ENCODE measurements at places on chromosomes 2 and 18.

DNA sequence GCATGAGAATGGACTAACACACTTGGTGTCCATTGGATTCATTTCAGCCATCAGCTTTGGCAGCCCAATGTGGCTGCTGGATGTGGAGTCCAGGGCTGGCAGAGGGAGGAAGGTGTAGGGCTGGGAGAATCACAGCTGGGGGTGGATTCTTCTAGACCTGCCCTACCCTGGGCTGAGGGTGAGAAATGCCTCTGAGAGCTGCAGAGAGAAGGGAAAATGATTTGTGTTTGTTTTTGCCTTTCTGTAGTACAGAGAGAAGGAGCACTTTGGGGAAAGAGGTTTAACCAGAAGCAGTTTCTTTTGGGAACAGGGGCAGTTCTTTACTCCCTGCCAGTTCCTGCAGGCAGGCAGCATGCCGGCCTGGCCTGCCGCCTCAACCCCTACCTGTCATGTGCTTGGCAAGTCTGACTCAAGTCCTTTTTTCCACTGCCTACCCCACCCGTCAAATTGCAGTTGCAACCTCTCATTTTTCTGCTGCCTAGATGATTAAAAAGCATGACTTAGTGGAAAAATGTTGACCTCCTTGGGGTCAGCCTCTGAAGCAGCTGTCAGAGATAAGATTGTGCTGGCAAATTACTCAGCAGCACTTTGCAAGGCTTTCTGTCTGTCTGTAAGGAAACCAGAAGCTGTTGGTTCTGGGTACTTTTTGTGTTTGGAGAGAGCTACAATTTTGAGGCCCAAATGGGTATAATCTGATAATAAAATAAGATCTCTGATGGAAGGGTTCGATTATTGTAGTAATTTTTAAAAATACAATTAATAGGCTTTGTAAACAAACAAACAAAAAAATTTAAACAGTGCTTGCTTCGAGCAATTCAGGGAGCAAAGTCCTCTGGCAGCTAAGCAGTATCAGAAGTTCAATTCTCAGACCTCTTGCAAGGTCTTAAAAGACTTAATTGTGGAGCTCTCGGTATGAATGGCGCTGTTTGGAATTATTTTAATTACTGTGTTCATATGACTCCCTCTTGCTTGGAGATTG is 21.7 kb downstream of the LBH start:
- DNase-seq, result peak; percentile 65

DNA sequence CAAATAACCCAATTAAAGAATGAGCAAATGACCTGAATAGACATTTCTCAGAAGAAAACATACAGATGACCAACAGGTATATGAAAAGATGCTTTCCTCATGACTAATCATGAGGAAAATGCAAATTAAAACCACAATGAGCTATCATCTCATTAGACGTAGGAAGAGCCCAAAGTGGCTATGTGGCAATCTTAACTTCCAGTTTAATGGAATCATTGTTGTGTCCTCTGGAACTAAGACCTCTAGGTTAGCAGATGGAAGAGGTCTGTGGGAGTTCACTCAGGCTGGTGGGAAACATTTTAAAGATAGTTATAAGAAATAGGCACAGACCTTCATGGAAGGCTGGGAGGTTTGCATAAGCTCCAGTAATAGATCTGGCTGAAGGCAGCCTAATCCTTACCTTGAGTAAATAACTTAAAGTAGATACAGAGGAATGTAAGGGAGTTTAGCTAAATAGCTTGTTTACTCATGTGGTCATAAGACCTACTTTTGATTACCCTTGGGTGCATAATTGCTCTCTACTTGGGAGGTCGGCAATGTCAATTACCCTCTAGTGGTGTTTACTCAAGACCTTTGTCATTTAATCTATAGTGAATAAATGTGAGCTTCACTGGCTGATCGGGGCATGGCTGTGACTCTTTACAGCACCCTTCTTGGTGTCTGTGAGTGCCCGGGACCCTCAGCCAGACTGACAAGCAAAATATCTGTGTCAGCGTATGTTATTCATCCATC is 119.0 kb downstream of the GULP1 start:
- DNase-seq, result no peak

DNA sequence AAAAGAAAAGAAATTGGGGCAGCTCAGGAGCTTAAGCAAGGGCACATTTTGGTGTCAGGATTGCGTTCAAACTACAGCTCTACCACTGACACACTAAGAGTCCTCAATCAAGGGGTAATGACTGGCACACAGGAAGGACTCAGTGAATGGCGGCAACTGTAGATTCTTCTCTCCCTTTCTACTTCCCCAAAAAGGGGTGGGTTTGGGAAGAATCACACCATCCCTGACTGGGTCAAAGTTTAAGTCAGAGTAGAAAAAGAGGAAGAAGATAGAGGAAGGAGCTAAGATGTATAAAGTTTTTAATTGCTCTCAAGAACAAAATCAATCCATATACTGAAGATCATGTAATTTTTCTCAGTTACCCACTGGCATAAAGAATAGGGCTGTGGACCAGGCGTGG is 2.6 kb downstream of the NLRC4 start:
- no peak for DNase-seq

GRCh38 chr2:207768168-207768865 is 1.4 kb downstream of the FZD5 start:
- peak; percentile 28 for DNase-seq

DNA sequence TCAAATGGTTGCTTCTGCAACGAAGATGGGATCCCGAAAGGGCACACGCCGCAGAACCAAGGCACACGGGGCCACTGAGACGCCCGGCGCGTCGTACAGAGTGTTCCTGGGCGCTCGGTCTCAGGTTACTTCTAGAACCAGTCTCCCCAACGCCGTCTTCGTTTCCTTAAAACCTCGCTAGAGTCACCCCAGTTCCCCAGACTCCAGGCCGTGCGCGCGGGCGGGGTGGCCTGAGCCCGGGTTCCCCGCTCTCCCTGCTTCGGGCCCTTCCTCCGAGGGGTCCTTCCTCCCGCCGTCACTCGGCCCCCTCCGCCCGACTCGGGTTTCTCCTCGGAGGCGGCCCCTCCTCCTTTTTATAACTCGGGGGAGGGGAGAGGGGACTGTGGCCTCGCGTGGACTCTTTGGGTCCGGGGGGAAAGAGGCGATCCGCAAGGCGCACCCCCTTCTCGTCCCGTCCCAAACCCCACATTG is 774 bp upstream of the FZD7 start:
- peak; percentile 48 for DNase-seq

GRCh38 chr2:178106053-178106452 is 6.2 kb upstream of the RBM45 start:
- no peak for DNase-seq

GRCh38 chr2:126949775-126950174 is 51.1 kb downstream of the TEX51 start:
- DNase-seq, result no peak

DNA sequence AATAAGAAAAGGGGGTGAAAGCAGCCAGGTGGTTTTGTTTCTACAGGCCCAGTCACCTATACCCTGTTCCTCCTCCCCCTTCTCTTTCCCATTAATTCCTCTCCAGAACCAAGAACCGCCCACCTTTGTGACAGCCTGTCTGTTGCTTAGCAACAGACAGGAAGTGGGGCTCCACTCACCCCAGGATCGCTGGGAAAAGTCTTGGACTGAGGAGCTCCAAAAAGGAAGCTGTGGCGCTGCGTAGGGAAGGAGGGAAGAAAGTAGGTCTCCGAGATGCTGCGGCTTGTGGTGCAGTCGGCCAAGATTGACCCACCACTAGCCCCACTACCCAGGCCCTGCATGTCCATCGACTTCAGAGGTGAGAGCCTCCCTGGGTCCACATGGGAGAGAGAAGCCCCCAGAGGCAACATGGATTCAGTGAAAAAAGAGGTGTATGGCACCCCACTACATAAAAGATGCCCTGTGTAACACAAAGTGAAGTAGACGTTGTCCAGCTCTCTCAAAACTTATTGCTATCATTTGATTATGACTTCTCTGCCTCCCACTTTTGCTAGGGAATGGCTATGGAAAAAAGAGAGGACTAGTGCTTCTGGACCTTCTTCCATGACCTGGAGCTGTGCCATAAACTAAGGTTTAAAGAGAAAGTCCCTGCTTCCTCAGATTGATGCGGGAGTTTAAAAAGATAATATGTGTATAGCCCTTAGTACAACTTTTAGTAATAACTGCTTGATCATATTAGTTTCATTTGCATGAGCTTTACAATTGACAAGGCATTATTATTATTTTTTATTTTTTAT is at the start of gene FER1L5:
TSS of gene FER1L5 (plus strand) at position 201 of the 797 bp plus-strand sequence. CDS start at position 274, 73 bp downstream.
- no peak for DNase-seq

DNA sequence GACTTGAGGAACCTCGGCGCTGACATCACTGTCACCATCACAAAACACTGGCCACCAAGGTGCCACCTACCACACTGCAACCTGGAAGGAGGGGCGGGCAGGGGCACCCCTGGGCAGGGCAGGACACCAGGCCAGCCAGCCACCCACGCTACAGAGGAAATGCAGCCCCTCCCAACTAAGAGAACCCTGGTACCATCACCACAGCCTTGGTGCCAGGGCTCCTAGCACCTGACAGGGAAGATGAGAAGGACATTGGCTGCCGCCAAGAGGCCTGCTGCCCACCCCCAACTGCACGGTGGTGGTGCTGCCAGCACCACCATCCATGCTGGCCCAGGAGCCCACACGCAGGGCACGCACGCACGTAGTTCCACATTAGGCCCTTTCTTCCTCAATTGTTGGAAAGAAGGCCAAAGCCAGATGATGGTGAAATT is 88.7 kb downstream of the HDAC4 start:
- no peak for DNase-seq

GRCh38 chr2:150127995-150128394 is 359.5 kb downstream of the RND3 start:
- no peak for DNase-seq

- no peak for DNase-seq
These were observed 81.6 kb upstream of the ZNF521 start for GRCh38 chr18:25433590-25433989.

- DNase-seq, result no peak
These were observed 13.4 kb downstream of the ITGA6 start for GRCh38 chr2:172440795-172441194.

GRCh38 chr2:26034637-26034992 is 731 bp downstream of the RAB10 start:
- no peak for DNase-seq

DNA sequence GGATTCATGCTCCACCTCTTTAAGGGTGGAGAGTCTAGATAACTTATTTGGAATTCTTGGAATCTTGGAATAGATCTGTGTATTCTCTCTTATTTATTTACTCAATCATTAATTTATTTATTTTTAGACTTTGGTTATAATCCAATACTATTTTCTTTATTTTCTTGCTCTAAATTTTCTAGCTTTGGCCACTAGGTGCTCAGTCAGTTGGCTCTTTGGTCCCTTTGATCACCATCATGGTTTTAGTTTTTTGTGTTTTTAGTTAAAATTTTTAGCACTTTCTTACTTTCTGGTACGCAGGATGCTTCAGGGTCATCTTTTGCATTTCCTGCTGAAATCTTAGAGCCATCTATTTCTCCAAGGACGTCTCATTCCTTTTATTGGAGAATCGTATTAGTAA is 5.2 kb upstream of the PLEK start:
- DNase-seq, result no peak

GRCh38 chr2:27990030-27990590 is 99.6 kb downstream of the BABAM2 start:
- DNase-seq, result no peak

DNA sequence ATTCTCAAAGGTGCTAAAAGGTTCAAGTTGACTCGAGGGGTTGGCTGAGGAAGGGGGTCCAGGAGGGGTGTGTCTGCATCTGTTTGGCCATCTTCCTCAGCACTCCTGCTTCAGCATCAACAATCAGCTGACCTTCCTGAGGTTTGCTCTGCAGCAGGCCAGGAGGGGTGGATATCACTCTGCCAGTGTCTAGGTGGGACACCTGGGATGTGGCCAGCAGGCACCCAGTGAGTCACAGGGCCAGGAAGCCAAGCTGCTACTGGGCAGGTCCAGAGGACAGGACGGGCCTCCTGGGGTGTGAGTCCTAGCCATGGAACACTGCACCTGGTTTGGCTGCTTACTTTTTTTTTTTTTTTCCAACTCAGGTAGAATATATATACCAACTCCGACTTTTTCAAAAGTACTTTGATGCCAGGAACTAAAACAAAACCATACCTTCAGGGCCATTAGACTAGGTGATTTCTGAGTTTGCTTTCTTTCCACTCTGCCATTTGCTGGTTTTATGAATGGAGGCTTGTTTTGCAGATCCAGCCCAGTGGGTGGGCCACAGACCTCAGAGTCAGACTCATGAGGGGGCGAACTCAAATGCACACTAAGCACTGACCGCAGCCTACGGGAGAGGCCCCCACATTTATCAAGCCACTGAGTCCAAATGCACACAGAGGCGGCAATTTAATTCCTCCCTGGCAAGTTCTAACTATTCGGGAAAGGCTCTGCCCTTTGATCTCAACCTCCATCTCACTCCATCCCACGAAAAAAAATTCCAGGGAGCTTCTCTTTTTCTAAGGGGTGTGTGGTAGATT is 76.0 kb downstream of the UXS1 start:
- DNase-seq, result no peak

DNA sequence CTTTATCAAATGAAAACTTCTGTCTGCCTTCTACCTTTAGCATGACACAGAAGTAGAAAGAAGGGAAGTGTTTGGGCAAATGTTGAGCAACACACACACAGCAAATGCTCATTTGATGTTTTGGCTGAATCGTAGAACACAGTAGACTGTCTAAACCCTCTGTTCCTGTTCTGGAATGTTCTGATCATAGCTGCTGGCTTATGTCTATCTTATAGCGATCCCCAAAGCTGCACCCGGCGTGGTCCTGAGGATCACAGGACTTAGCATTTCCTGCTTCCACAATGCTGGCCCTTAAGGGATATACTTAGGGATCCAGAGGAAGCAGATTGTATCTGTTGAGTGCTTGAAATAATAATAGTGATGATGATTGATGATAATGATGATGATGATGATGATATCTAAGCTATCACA is 15.2 kb downstream of the GNLY start:
- no peak for DNase-seq

- DNase-seq, result peak; percentile 19
These were observed 632 bp downstream of the AFTPH start for GRCh38 chr2:64524604-64525316.

DNA sequence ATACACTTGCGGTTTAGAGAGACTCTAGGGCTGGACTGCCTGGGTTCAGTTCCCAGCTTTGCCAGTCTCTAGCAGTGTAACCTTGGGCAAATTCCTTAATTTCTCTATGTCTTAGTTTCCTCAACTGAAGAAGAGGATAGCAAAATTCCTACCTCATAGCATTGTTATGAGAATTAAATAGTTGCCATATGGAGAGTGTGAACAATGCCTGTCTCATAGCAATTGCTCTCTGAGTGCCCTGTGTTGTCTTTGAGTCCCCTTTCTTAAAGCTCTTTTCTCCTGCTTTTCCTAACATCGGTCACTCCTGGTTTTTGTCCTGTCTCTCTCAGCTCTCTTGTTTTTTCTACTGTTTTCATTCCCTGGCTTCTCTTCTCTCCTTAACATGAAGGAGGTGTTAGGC is 116.8 kb upstream of the ALPP start:
- no peak for DNase-seq

- no peak for DNase-seq
These were observed 26.4 kb downstream of the TRAPPC12 start for GRCh38 chr2:3405876-3406275.

- no peak for DNase-seq
These were observed 236.4 kb downstream of the ALPK2 start for GRCh38 chr18:58392324-58393000.

GRCh38 chr2:153986488-153987229 is 114.9 kb downstream of the GALNT13 start:
- no peak for DNase-seq
